ENCODE measurements at places on chromosomes 16 and 17.

- no peak for DNase-seq
Measured at GRCh38 chr17:9363440-9364350, 211.9 kb downstream of the STX8 start.

- DNase-seq, result no peak
Measured at GRCh38 chr17:75365009-75365930, 40.2 kb downstream of the GRB2 start.

DNA sequence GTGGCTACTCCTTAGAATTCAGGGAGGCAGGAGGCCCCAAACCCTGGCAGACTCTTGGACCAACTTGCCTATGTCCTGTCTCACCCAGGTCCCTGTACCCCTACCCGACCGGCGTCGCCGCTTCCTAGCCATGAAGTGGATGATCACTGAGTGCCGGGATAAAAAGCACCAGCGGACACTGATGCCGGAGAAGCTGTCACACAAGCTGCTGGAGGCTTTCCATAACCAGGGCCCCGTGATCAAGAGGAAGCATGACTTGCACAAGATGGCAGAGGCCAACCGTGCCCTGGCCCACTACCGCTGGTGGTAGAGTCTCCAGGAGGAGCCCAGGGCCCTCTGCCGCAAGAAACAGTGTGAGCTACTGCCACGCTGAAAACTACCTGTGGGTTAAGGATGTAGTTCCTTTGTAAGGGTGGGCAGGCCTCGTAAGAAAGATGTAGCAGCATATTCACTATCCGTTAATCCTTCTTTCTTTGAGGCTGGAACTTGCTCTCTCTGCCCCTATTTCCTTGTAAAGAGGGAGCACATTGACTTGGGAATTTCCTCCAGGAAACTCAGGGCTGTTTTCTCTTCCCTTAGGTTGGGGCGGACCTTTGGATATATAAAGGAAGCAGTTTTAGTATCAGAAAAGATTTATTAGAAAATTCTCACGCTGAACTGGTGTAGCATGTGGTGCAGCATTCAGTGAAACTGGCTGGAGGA is 4.1 kb downstream of the MRPS7 start:
- no peak for DNase-seq

- no peak for DNase-seq
Measured at GRCh38 chr17:54985476-54985875, 16.9 kb downstream of the STXBP4 start.

DNA sequence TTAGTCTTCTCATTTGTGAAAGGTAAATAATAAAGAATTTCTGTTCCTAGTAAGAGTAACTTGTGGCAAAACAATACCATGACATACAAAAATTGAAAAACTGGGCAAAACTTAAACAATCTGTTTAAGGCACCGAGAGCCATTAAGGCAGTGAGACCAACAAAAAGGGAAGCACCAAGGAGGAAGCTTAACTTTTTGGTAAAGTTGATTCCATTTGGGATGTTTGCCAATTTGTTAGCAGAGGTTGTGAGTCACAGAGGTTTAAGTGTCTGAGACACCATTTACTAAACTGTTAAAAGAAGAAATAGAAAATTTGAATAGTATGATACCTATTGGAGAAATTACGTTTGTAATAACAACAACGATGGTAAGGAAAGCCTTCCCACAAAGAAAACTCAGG is 4.9 kb downstream of the SLC35G3 start:
- DNase-seq, result no peak

- DNase-seq, result no peak
Measured at GRCh38 chr16:9311303-9311954, 220.0 kb downstream of the HAPSTR1 start.

Data from activated CD4-positive, CD25-positive, alpha-beta regulatory T cell (primary cell).